Stomach (tissue), 19 donors: ENCODE measurements at places on chromosomes 3 and 15. TPM values are rescaled to one million over a fixed set of nuclear protein-coding genes. Genes with fewer than 3 reads are reported as not detected.

C15orf40 gene
- 11.9 TPM for total RNA-seq

DCLK3 gene
- not detected for total RNA-seq

MCTP2 gene
- total RNA-seq = 7.1 TPM

PIF1 gene
- 2.8 TPM for total RNA-seq

CGNL1 gene
- total RNA-seq = 36.2 TPM

IGSF11 gene
- total RNA-seq = 0.58 TPM

FSTL1 gene
- 117 TPM for total RNA-seq

SLC9C1 gene
- not detected for total RNA-seq

PPM1L gene
- 43.2 TPM for total RNA-seq

PLSCR2 gene
- total RNA-seq = 0.73 TPM

SPATA12 gene
- not detected for total RNA-seq

FOXL2NB gene
- total RNA-seq = not detected

MAP1A gene
- total RNA-seq = 5.9 TPM

PIAS1 gene
- 38.7 TPM for total RNA-seq

GABRB3 gene
- 14.6 TPM for total RNA-seq

RARRES1 gene
- total RNA-seq = 12.1 TPM

USP3 gene
- 10.5 TPM for total RNA-seq

RTP3 gene
- not detected for total RNA-seq

GXYLT2 gene
- total RNA-seq = 0.58 TPM

CHRNA7 gene
- total RNA-seq = 39.7 TPM

IQCH gene
- total RNA-seq = 5.3 TPM

HACD2 gene
- 6.7 TPM for total RNA-seq

PLOD2 gene
- total RNA-seq = 49.1 TPM

MST1R gene
- total RNA-seq = 386 TPM

SOX14 gene
- not detected for total RNA-seq

MANF gene
- total RNA-seq = 0.58 TPM

COL8A1 gene
- 16.5 TPM for total RNA-seq

ARRDC4 gene
- total RNA-seq = 36.5 TPM

TEX9 gene
- 5.4 TPM for total RNA-seq

ARPP19 gene
- total RNA-seq = 263 TPM

ROBO1 gene
- total RNA-seq = 2.0 TPM

GPR171 gene
- not detected for total RNA-seq

SLC51A gene
- not detected for total RNA-seq

GPR176 gene
- 10.1 TPM for total RNA-seq

XIRP1 gene
- total RNA-seq = not detected

ATP6V1A gene
- total RNA-seq = 34.2 TPM

GABRR3 gene
- total RNA-seq = not detected

ITPR1 gene
- 124 TPM for total RNA-seq

ROBO2 gene
- 11.4 TPM for total RNA-seq

OXSR1 gene
- 49.9 TPM for total RNA-seq

C3orf70 gene
- 16.2 TPM for total RNA-seq

SI gene
- not detected for total RNA-seq

WDR72 gene
- not detected for total RNA-seq

CCDC13 gene
- 2.2 TPM for total RNA-seq

GADL1 gene
- not detected for total RNA-seq

HDDC3 gene
- 12.1 TPM for total RNA-seq

ABCF3 gene
- total RNA-seq = 55.9 TPM

UNC13C gene
- 2.3 TPM for total RNA-seq
